ENCODE measurements at places on chromosomes 16 and 17.

DNA sequence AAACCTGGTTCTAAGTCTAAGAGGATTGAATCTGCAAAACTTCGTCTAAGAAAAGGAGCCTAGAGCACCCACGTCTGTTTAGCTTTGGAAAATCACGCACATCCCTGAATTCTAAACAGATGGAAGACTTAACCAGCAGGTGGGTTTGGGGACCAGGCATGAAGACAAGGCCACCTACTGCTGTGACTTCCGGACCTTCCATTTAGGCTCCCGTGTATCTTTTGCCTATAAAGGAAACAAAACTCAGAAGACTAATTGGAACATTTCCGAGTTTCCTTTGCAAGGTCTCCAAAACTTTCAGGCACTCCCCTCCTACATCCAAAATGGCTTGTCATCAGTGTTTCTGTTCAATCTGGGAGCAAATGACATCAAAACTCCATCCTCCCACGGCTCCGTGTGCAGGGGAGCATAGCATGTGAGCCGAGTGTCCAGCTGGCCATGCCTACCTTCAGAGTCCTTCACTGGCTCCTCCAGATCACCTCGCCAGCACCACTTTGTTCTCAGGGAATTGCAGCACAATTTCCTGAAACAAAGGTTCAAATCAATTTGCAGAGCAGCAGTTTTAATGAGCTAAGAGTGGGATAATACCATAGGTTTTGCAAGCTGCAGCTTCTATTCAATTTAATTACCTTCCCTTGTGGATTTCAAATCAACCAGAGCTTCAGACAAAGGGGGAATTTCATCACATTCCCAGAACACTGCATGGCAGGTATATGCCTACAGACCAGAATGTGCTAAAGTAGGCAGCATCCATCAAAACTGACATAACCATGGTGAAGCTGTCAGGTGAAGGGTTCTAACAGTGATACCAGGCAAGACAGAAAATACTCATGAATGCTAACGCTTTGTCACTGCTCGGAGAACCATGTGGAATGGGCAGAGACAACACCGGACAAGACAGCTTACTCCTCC, 23.5 kb downstream of the CACNG1 start:
- DNase-seq: no peak

DNA sequence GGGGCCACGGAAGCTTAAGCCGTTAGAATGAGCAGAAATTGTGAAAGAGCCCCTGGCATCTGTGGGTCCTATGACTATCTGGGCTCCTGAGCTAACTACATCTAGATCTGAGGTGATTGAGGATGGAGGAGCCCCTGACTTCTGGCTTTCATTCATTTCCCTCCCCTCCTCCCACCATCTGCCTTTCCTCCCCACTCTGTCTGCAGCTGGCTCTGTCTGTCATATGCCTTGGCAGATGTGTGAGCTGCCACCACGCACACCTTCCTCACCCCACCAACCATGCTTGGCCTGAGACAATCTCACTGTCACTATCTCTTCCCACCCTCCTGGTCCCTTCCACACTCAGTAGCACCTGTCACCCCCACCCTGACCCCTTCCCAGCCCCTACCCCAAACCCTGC, 5.1 kb downstream of the CD300E start:
- DNase-seq: no peak

GRCh38 chr17:35460354-35460851, 11.8 kb upstream of the SLFN13 start:
- DNase-seq: no peak

DNA sequence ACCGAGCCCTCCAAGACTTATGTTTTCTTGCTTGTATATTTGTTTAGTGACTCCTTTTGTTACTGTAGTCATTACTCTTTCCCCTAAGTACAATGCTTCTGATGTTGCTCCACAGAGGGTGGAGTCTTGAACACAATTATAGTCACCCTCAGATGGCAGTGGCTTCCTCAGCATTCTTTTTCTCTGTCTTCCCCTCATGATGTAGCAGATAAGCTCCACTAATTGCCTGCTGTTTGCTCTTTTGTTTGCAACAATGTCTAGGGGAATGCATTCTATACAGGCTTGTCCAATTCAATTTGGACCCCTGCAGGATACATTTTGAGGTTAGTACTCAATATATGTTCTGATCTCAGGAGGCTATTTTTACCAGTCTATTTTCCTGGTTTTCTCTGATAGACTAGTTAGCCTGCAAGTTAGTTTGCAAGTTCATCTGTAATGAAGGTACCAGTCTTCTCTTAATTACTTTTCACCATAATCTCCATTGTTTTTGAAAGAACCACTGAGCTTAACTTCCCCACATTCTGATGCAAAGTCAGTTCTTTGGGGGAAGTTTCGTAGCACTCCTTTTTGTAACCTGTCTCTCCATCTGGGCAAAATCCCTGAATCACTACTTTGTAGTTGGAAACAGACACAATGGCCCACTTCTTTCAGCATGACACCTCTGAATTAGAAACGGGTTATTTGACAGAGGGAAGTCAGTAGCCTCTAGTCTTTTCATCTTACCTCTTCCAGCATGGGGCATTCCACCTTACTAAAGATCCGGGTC, 1509.2 kb downstream of the CDH11 start:
- DNase-seq: no peak

- DNase-seq: no peak
Observed at GRCh38 chr16:86752582-86753175, 174.3 kb downstream of the FOXL1 start.

DNA sequence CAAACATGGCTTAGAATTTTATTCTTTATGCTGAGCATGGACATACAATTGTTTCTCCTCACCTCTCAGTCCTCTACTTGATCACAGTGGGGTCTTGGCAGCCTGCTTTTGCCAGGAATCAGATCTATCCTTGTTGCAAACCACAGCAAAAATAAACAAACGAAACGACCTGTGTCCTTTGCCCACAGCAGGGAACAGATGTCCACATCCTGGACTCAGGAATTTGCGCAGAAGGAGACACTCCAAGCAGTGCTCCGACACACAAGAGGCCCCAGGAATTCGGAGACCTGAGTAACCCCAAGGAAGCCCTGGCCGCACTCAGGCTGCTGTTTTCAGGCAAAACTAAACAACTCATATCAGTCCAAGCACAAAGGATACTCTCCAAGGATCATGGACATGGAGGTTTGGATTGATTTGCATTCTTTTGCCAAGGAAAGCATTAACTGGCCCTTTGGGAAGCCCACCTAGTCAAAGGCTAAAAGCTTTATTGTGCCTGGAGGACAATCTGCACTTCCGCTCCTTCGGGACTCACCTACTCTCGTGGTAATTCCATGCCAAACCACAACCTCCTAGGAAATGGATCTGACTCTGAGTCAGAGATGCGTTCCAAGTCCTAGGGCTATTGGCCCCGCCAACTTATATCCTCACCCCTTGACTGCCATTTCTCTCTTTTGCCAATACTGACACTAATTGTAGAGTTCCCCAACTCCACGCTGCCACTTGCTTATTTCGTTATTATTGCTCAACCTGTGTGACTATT, 271.1 kb upstream of the CDH11 start:
- DNase-seq: no peak

DNA sequence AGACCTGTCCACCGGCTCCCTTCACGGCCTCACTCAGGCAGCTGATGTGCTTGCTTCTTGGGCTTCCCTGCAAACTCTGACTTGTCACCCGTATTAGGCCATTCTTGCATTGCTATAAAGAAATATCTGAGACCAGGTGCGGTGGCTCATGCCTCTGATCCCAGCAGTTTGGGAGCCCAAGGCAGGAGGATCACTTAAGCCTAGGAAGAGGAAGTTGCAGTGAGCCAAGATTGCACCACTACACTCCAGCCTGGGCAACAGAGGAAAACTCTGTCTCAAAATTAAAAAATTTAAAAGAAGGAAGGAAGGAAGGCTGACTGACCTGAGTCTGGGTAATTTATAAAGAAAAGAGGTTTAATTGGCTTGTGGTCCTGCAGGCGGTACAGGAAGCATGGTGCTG, 17.0 kb downstream of the SOST start:
- DNase-seq: no peak

DNA sequence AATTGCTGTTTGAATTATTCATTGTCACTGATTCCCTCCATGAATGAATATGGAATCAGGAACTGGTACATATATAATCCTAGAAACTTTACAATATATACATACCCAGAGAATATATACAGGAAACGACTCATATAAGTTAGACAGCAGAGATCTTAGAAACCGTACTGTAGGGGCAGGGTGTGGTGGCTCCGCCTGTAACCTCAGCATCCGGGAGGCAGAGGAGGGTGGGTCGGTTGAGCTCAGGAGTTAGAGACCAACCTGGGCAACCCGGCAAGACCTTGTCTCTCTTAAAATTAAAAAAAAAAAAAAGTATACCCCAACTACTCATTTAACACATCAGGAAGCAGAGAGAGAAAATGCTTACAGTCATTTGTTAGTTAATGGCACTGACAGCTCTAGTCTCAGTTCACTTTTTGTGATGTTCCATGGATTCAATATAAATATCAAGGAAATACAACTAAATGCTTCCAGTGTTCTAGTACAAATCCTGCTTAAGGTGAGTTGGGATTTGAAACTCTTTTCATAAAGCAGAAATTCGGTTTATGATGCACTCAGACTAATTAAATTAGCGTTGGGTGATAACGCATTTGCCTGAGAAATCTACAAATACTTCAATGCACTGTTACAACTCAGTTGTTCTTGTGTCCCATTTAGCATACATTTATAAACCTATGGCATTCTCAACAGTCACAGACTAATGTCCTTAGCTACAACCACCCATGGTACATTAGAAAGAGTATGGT, 5.6 kb downstream of the GLG1 start:
- no peak for DNase-seq

DNA sequence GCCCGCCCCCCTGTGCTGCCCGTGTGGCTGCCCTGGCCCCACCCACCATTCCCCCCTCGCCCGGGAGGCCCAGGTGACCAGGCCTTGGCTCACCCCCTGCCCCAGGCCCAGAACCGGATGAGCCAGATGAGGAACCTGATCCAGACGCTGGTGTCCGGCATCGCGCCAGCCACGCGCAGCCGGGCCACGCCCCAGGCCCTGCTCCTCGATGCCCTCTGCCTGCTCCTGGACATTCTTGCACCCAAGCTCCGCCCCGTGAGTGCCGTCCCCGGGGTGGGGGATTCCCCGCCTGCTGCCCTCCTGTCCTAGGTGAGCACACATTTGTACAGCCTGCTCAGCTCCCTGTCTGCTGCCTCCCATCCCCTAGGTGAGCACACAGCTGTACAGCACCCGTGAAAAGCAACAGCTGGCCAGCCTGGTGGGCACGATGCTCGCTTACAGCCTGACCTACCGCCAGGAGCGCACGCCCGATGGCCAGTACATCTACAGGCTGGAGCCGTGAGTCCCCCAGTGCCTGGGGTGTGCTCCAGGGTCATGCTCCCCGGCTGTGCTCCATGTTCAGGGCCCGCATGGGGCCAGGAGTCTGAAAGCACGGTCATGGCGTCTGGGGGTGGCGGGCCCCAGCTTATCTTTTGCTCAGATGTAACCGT, 4.8 kb downstream of the GNG13 start:
- no peak for DNase-seq

GRCh38 chr16:68234188-68235107, 1.5 kb downstream of the ESRP2 start:
- no peak for DNase-seq

DNA sequence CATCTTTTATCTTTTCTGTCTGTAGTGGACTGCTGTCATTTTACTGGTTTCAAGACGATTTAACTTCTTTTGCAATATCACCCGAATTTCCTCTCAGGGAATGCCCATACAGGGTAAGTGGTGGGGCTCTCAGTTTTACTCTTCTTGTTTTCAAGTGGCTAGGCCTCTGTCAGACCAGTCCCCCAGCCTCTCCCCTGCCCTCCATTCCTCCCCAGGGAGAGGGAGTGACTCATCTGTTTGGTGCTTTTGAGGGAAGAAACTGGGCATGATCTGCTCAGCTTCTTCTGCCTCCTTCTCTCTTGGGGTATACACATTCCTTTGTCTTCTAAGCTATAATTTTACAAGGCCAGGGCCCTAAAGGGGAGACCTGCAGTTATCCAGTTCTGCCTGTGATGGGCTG, 332.0 kb downstream of the CBLN1 start:
- DNase-seq: no peak

DNA sequence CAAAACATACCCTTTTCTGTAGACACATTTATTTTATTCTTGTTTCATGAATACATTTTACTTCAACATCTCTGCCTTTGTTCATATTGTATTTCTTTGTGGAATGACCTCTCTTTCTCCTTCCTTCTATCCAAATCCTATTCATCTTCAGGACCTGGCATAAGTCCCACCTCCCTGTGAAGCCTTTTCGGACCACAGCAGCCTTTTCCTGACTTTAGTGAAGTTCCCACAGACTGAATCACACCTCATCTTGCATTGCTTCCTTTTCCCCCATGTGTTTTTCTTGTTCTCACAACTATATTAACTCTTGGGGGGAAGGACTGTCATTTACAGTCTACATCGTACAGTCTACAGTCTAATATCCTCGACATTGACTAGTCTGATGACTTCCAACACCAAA, 58.2 kb downstream of the MFSD11 start:
- DNase-seq: no peak

GRCh38 chr16:85614338-85615013, 1.4 kb downstream of the GSE1 start:
- no peak for DNase-seq

- DNase-seq: no peak
Observed at GRCh38 chr17:42403150-42403549, 14.9 kb upstream of the STAT3 start.

GRCh38 chr17:74466111-74466827, at the start of gene CD300A:
TSS of gene CD300A (plus strand) at chr17:74466634. CDS start at chr17:74466704, 70 bp downstream.
- no peak for DNase-seq

DNA sequence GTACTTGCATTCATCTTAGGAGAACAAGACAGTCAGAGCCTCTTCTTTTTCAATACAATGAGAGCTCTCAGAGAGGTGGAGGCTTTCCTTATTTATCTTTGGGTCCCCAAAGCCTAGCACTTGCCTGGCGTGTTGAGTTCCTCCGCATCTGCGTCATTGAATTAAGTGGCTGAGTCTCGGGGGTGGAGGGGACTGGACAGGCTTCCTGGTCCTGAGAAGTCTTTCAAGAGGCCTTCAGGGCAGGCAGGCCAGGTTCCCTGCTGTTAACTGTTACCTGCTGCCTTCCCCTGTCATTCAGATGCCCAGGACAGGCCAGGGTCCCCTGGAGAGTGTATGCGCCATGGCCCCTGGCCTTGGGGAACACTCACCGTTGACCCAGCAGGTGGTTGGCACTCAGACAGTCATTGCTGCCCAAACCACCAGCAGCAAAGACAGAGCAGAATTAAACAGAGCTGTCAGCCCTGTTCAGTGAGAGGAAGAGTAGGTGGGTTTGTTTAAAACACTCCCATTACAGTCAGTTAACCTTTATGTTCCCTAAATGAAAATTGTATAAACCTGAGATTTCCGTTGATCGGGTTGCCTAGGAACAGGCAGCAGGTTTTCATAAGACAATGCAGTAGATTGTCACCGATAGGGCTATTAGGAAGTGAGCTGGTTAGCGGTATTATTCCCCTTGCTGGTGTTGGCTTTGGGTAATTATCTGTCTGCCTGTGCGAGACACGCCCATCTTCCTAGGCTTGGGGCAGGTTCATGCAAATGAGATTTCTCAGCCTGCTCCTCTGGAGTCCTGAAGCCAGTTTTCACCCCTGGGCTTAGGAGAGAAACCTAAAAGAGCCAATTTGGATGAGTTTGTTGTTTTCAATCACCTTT, 132.7 kb downstream of the CCDC182 start:
- DNase-seq: no peak

All from cerebellar nuclear complex (tissue), 1 donor.